ENCODE measurements at places on chromosomes 7 and 10. TPM values are rescaled to one million over a fixed set of nuclear protein-coding genes. Genes with fewer than 3 reads are reported as not detected.

- DNase-seq: peak; percentile 51
These were observed 18.1 kb downstream of the RP9 start for GRCh38 chr7:33091111-33091531.

GRCh38 chr7:20647036-20647435 lies 31.6 kb downstream of the ABCB5 start:
- DNase-seq: no peak

DNA sequence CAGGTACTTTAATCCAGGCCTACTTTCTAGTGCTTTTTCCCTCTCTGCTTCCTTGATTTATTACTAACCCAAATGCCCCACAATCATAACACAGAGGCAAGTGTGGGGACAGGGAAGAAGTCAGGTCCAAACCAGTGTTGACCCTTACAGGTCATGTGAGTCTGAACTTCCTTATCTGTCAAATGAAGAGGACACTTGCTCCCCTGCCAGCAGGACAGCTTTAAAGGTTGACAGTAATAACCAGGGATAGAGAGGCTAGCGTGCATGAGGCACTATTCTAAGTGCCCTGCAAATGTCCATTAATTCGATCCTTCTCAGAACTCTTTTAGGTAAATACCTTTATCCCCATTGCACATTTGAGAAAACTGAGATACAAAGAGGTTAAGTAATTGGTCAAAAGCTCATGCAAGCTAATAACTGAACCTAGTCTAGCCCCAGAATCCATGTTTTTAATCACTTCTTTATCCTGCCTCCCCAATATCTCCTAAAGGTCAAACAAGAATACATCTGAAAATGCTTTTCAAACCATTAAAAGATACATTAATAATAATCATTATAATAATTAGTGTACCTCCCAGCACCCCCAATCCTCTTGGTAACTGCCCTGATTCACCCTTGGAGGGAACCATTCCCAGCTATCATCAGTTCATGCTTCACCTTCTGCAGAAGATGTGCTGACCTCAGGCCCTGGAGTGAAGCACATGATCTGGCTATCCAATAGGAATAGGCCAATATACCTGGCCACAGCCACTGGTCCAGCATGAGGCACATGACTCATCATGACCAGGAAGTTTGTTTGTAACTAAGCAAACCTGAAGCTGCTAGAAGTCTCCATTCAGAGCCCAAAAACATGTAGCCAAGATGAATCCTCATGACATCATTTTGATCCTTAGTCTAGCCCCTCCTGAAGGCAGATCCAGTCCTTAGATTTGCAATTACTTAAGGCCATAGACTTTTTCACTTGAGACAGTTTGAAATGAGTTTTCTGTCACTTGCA lies 40.7 kb downstream of the SGMS1 start:
- DNase-seq: no peak

DNA sequence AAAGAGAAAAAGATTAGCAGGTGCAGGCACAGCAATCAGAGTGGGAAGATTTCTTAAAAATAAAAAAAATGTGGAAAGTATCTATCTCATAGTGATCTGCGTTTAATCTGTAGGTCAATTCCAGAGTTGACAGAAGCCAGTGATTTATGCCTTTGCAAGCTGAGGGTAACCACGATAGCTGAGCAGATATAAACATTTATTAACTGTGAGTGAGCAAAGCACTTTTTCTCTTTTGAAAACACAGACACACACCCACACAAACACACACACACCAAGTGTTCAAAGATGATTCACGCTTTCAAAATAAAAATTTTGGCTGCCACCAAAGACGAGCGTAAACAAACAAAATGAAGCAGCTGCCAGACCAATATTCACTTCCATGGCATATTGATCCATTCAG lies 243.2 kb upstream of the SLC26A5 start:
- no peak for DNase-seq

GRCh38 chr7:8215648-8216333 lies 46.2 kb downstream of the ICA1 start:
- DNase-seq: no peak

SAP25 gene
- total RNA-seq: 0.55 TPM

CDHR3 gene
- total RNA-seq: 2.1 TPM

EPO gene
- not detected for total RNA-seq

HYAL4 gene
- not detected for total RNA-seq

GRCh38 chr7:144529269-144529926 lies 125.9 kb upstream of the NOBOX start:
- DNase-seq: no peak

DNA sequence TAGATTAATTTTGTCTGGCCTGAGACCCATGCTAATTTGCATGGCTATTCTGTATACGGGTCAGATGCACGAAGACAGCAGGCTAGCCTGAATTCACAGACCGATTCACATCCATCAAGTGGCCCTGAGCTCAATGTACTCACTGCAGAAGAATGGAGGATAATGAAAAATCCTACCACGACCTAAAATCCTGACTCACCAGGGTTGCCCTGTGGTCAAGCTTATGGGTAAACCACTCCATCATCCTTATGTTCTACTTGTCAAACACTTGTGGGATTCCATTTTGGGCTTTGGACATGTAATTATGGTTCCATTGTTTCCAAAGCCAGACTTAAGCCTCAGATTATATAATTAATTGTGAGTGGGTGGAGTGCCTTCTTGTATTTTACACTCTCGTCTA lies 110.4 kb upstream of the ZNF438 start:
- DNase-seq: peak; percentile 83

DNA sequence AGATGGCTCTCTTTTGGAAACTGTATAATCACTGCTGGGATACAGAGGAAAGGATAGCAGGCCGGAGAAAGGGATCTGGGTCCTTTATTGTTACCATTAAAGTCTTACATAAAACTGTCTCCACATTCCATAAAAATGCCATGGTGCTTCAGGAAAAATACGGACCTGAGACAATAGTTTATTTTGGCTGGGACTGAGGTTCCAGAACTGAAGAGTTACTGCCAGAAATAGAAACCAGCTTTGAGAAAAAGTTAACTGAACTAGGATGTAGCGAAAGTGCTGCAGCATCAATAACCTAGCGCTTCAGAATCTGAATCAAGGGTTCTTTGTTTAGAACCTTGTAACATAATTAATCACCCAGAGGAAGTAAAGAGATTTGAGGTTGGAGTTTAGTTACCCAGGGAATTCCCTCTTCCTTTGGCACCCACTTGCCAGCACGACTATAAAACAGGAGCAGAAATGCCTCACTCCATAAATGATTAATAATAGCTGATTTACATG lies 38.0 kb downstream of the MEOX2 start:
- no peak for DNase-seq

PTCD1 gene
- total RNA-seq: 5.3 TPM

DNA sequence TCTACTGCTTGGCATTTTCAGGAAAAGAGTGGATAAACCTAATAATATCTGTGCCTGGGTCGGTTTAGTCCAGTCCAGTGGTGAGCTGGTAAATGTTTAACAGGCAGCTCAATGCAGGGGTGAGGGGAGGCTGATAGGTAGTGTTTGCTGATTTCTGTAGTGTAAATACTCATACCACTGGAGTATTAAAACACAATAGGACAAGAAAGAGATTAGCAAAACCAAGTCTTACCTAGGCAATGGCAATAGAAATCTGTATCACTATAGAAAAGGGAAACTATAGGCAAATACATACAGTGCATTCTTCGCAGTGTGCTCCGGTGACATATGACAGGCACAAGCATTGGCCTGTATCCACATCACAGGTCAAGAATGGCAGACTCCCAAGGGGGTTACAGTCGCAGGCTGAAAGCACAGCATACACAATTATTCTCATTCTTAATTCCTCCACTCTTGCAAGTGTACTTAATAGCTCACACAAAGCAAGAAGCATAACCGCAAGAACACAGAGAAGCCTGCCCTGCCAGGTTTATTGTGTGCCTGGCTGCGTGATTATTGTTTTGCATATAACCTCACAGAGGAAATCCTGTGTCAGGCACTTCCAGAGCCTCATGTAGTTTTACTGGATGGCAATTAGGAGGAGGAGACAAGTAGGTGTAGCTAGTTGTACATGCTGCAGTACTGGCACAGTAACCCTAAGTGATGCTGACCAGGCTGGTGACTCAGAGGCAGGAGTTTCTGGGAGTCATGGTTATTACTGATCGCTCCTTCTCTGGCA lies 35.0 kb downstream of the LAMB4 start:
- DNase-seq: peak; percentile 91

SLC13A4 gene
- total RNA-seq: 0.28 TPM
